HepG2 (cell line): ENCODE measurements at places on chromosomes 13 and 19. TPM values are rescaled to one million over a fixed set of nuclear protein-coding genes. Genes with fewer than 3 reads are reported as not detected.

GRCh38 chr13:22262001-22262885 lies 591.4 kb downstream of the FGF9 start:
- no peaks in the 10 kb centered on the region; the same call in 1 of the 2 replicates for H3K27me3 ChIP-seq
- DNase-seq: no peak

DNA sequence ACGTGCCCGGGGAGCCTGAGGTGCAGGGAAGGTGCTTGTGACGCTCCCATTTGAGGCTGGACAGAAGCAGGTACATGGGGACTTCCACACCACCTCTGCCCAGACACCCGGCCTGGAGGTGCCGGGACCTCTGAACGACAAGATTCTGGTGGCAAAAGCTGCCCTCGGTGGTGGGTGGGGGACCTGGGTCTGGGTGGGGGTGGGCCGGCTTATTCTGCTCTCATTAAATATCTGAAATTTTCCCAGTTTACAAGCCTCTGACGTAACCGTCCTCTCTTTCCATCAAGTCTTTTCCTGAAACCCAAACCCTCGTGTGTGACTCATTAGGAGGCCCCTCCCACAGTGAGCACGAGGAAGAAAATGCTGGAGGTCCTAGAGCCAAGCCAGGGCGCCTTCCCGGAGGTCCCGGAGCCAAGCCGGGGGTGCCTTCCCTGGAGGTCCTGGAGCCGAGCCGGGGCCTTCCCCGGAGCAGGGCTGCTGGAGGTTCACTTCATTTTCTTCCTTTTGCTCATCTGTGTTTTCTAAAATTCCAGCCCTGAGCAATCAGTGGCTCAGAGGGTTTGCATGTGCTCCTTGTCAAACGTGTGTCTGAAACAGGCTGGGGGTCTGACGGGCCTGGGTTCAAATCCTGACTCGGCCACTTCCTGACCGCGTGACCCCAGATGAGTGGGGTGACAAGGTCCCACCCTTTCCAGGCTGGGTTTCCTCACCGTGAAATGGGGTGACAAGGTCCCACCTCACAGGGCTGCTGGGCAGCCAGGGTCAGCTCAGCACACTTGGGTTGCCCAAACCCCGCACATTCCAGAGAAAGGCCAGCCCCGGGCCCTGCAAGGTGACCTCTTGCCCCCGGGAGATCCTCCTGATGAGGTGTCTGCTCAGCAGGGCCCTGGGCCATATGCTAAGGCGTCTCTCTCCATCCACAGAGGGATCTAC lies 10.0 kb downstream of the CFD start:
- 0 out of 3 replicates have a peak, but pooled peaks cover 12% of the 10 kb centered on the region for H3K36me3 ChIP-seq
- H3K27me3 ChIP-seq: no peaks in the 10 kb centered on the region
- H3K27ac ChIP-seq: no peak overlapping the region
- H3K4me1 ChIP-seq: no peaks in the 10 kb centered on the region
- no peak overlapping the region for H3K4me3 ChIP-seq
- DNase-seq: no peak

Gene LSM14A
- total RNA-seq: 83.6 and 109 TPM in 2 replicates

Gene ZNF544
- total RNA-seq: 15.6 and 17.0 TPM in 2 replicates

Gene MCEMP1
- not detected in 2 replicates for total RNA-seq

Gene URAD
- total RNA-seq: not detected in 2 replicates

Gene GJA3
- total RNA-seq: 0.03 and 0.04 TPM in 2 replicates
